ENCODE measurements at places on chromosomes 1 and 21.

DNA sequence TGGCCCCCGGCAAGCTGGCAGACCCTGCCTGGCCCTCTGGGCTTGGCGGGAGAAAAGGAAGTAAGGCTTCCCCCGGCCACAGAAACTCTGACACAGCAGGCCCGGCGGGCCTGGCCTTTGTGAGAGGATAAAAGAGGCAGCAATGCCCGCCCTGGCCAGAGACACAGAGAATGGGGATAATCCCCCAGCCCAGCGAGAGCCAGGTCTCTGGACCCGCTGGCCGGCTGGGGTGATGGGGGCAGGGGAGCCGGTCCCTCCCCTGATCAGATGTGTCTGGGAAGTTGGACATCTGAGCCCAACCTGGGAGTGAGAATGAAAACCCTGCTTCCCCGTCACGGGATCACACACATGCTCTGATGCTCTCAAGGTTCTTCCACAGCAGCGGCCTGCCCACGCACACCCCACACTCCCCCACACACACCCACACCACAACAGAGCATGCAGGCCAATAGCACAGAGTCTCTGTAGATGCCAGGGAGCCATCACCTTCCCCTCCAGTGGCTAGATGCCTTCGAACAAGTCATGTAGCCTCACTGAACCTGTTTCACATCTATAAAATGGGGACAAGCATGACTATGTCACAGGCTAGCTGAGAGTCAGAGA, 4.2 kb downstream of the RSPO1 start:
- no peak for DNase-seq

DNA sequence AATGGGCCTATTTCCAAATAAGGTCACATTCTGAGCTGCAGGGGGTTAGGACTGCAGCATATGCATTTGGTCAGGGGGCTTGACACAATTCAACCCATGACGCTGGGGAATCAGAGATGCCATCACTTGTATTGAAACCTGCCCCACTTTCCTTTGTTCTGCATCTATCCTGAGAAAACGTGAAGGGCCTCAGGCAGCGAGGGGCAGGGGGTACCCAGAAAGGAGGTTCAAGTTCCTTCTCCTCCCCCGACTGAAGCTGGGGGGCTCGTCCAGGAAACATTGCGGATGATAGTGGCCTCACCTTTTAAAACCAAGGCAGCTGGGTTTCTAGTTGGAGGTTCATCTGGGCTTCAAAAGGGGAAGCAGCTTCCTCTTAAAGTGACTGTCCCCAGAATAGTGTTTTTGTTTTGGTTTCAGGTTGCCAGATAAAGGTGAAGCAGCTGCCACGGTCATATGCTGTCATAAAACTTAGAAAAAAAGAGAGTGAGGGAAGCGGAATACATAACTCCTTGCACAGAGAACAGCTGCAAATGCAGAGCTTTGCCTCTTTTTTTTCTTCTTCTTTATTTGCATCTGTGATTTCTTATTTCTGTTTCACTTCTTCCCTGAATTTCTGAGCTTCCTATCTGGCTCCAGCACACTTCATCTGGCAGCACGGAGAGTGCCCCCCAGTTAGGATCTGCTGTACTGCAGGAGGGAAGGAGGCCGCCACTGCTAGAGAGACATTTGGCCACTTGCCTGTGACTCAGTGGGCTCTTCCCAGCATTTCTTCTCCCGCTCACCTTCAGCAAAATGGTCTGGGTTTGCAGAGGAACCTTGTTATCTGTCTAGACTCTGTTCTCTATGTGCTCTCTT, 142.0 kb downstream of the AJAP1 start:
- no peak for DNase-seq

- no peak for DNase-seq
Observed at GRCh38 chr1:39620659-39621165, 18.7 kb downstream of the HEYL start.

DNA sequence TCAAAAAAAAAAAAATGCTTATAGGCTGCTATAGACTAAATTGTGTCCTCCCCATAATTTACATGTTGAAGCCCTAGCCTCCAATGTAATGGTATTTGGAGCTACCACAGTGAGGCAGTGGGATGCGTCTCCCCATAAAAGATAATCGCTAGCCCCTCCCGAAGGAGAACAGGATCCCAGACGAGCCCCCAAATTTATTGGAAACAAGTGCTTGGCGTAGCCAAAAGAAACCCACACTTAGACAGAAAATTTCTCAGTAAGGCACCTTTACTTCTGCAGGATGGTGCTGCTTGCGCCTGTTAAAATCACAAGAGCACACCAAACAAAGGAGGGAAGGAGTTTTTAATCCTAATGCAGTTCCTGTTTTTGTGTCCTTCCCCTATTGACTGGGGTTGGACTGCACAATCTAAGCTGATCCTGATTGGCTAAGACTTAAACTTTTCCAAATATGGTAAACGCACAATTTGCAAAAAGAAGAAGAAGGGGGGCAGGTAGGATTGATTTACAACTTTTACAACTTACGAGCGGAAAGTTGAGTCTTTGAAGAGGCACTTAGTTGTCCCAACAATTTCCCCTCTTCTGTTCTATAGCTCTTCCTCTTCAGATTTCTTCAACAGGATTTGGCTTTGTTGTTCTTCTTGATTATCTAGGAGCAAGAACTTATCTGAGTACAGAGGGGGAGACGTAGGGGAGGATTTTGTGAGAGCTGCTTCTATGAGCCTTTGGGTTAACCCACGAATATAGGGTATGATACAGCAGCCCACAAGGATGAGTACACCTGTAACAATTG, 3.0 kb upstream of the IPP start:
- DNase-seq, result no peak

DNA sequence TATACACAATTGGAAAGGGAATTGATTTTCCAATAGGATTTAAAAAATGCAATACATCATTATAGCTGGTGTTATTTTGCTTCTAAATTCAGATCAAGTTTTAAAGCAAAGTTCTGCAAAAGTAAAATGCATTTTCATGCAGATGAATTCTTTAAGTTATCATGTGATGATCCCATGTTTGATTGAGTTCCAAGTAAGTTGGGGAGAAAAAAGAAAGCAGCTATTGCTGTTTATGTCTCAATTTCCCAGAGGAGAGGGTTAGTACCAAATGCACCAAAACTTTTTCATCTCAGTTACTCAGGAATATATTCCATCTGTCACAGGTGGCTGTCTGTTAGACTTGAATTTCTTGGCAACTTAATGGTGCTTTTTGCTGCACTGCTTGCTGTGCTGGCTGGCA, 29.7 kb downstream of the HSPA13 start:
- no peak for DNase-seq

DNA sequence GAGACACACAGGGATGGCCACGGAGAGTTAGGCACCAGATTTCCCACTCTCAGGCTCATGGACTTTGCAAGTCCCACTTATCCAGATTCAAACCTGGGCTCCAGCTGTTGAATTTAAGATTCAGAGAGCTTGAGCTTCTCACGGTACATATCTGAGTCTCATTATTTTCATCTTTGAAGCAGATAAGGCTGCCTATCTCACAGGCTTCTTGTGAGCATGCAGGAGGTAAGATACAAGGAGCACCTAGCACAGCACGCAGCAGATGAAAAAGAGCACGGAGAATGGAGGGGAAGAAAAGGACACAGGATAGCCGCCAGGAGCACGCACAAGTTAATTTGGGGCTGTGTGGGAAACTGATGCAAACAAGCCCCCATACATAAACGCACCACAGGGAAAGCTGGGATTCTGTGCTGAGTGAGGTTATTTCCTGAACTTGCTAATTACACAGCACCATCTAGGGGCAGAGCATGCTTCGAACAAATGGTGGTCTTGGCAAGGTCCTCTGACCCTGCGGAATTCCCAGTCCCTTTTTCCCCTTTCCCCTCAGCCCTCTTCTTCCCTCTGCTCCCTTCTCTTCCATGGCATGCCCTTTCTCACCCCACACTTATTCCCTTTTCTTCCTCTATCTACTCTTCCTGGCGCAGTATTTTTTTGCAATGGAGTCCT, 134.7 kb upstream of the VANGL1 start:
- no peak for DNase-seq

DNA sequence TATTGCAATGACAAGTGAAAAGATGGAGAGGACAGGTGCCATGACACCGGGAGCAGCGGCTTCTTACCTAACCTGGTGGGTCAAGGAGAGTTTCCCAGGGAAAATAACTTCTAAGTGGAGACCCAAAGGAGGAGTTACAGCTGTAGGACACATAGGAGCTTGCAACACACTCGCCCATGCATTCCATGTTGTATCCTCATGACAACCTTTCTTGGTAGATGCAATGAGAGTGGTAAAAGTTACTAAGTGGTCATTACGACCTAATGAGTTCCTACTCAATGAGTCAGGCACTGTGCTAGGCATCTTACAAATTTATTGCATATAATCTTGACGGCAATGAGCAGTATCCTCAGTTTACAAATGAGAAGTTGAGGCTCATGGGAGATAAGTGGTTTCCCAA, 119.5 kb upstream of the HOOK1 start:
- DNase-seq, result no peak

DNA sequence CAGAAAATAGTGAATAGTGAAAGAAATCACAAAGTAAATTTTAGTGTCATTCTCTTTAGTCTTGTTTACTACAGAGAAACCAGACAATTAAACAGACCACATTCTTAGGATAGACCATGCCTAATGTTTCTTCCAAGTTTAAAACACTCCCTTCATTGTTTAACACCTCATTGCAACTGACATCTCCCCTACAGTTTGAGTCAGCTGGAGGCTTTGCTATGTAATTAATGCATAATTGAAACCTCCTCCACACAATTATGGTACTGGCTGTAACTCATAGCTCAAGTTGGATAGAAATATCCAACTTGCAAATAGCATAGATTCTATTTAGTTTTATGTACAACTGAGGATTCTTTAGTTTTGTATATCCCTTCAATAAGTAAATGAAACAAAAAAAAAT, 35.2 kb upstream of the B3GALT2 start:
- DNase-seq, result no peak

- DNase-seq, result no peak
Observed at GRCh38 chr1:61593331-61593730, 131.6 kb downstream of the TM2D1 start.
